Ammon's horn (tissue), 1 donor: ENCODE measurements at places on chromosomes 3 and 15.

- DNase-seq, result no peak
These were observed 2.2 kb downstream of the DNAH1 start for GRCh38 chr3:52318186-52318816.

GRCh38 chr3:56862352-56863062 lies 60.8 kb upstream of the ARHGEF3 start:
- DNase-seq, result peak; percentile 82

DNA sequence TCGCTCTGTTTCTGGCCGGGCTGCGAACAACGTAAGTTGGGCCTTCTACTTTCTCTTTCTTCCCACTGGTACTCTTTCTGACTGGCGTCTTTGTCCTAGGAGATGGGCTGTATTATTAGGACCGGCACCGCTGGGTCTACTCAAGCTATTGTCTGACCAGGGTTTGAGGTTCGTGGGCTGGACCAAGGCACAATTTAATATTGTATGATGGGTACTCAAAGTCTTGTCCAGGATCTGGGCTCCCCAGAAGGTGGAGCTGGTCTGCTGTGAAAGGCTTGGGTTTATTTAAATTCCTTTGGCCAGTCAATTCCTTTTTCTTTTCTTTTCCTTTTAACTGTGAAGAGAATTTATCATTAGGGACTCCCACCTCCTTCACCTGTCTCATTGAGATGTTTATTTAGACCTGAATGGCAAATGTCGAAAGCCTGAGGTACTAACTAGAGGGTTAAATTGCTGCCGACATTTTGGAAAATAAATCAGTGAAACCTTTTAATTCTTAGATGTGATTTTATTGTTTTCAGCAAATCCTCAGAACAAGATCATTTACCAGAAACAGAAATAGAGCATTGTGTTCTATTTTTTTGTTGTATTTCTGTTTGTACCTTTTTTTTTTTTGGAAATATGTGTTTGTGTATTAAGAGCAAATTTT lies 410 bp downstream of the LRRC49 start:
- DNase-seq, result peak; percentile 66

DNA sequence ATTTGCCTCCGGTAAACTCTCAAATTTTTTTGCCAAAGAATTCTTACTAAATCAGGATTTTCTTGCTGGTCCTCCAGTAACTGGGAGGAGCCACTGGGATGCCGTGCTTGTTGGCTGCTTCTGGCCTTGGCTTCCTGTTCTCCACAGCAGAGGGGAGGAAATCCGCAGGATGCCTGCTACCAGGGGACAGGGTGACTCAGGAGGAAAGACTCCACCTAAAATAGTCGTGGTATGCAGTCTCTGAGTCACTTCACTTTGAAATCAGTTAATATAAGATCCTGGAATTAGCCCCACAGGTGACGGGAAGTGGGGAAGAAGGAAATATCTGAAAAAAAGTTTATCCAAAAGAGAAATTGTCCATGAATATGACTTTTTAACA lies 6.5 kb upstream of the TM4SF18 start:
- DNase-seq, result peak; percentile 8

DNA sequence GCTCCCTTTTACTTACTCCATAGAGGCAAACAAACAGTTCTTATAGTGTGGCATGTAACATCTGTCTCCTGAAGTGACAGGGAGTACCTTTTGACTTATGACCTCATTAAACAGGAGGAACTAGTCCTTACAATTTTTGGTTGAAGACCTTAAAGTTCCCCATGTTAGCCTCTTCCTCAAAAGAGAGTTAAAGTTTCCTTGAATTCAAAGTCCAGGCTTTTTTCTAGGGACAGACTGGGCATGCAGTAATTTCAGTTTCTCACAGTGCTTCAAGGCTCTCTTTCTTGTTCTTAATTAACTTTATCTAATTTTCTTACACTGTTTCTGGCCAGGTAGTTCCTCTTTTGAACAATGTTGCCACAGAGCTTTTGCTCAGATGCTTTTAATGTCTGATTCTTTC lies 12.1 kb downstream of the GOLM2 start:
- no peak for DNase-seq
